ENCODE measurements at places on chromosomes 5 and 9. TPM values are rescaled to one million over a fixed set of nuclear protein-coding genes. Genes with fewer than 3 reads are reported as not detected.

GRCh38 chr9:83281306-83282255 lies 218.6 kb upstream of the RASEF start:
- no peak overlapping the region for H3K4me3 ChIP-seq
- no peaks in the 10 kb centered on the region for H3K4me1 ChIP-seq
- H3K27me3 ChIP-seq = no peaks in the 10 kb centered on the region
- no peak for DNase-seq
- no peak overlapping the region for H3K27ac ChIP-seq

GRCh38 chr5:153513156-153513555 lies 22.7 kb downstream of the GRIA1 start:
- no peaks in the 10 kb centered on the region for H3K36me3 ChIP-seq
- H3K27ac ChIP-seq = no peak overlapping the region

DNA sequence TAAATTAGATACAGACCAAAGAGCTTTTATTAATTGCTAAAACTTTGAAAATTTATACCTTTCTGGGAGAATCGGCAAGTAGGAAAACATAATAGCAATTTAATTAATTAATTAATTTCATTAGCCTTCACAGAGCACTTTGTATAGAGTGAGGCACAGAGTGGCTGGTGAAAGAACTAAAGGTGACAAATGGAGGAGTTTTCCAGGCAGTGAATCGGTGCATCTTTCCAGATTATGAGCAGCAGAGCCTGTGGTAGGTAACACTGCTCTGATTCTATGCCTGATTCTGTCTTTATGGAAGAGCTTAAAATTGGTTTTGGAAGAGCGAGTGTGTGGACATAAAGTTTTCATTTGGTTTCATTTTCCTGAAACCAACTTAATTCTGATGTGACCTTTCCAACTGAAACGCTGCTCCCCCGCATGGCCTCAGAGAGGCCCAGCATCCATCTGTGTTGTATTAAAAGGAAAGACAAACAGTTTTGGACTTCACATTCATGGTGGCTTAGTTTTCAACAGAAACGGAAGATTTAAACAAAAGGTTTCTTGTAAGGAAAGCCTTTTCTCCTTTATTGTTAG lies 188.9 kb upstream of the RPS23 start:
- H3K4me3 ChIP-seq = no peak overlapping the region
- no peaks in the 10 kb centered on the region for H3K4me1 ChIP-seq
- DNase-seq = no peak
- no peaks in the 10 kb centered on the region for H3K36me3 ChIP-seq

DNA sequence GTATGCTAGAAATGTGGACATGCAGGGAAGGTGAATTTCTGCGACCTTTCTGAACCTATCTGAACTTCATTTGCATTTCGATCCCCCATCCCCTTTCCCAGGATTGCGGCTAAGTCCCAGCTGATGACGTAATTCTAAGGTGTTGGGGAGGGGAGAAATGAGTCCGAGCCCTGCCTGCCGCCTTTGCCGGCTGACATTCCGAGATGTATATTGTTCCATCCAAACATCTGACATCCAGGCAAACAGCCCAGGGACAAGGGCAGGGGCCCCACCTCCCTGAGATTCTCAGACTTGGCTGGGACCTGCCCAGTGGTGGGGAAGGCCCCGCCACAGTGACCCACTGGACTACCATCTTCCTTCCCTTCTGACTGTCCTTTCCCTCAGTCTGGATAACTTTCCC lies 494.6 kb downstream of the ENC1 start:
- no peak for DNase-seq
- no peaks in the 10 kb centered on the region for H3K4me1 ChIP-seq
- H3K27ac ChIP-seq = no peak overlapping the region

- H3K4me3 ChIP-seq = no peak overlapping the region
- peak; percentile 66 for DNase-seq
- no peaks in the 10 kb centered on the region for H3K4me1 ChIP-seq
- H3K27me3 ChIP-seq = peaks cover 4% of the 10 kb centered on the region
- no peaks in the 10 kb centered on the region for H3K36me3 ChIP-seq
These were observed 23.1 kb upstream of the CNOT6 start for GRCh38 chr5:180470966-180471582.

- no peak overlapping the region for H3K4me3 ChIP-seq
- no peak overlapping the region for H3K27ac ChIP-seq
- H3K4me1 ChIP-seq = no peaks in the 10 kb centered on the region
- H3K27me3 ChIP-seq = peaks cover 2% of the 10 kb centered on the region
- DNase-seq = no peak
- H3K36me3 ChIP-seq = no peaks in the 10 kb centered on the region
These were observed 204.6 kb downstream of the PCSK1 start for GRCh38 chr5:96228408-96228807.

- no peaks in the 10 kb centered on the region for H3K4me1 ChIP-seq
- DNase-seq = peak; percentile 60
- H3K27me3 ChIP-seq = peaks cover 7% of the 10 kb centered on the region
- H3K36me3 ChIP-seq = no peaks in the 10 kb centered on the region
- H3K4me3 ChIP-seq = no peak within 1 kb of the TSS
- H3K27ac ChIP-seq = no peak within 1 kb of the TSS
These were observed at the start of gene NSG2 for GRCh38 chr5:174045470-174046025. NSG2 (plus strand) TSS chr5:174045706; CDS start chr5:174046756, 1,050 bp downstream.

DNA sequence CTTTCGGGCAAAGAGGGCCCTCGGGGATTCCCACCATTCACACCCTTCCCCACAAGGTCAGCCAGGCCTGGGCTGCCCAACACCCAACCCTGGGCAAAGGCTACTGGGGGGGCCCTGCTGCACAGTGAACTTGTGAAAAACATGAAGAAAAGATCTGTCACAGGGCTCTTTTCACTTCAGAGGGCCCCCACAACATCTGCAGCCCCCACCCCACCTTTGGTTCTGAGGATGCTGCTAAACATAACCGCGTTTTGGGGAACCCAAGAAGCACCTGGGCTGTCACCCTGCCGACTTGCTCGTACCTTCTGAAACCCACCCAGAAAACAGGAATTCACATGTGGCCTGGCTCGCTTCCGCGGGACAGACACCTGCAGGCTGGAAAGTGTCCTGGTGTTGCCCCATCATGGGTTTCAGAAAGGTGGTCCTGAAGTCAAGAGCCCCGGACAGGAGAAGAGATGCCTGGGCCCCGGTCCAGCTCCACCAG lies 29.3 kb downstream of the B4GALT1 start:
- no peaks in the 10 kb centered on the region for H3K27me3 ChIP-seq
- H3K4me1 ChIP-seq = peaks cover 70% of the 10 kb centered on the region
- peak overlapping the region; percentile 58 for H3K27ac ChIP-seq

DNA sequence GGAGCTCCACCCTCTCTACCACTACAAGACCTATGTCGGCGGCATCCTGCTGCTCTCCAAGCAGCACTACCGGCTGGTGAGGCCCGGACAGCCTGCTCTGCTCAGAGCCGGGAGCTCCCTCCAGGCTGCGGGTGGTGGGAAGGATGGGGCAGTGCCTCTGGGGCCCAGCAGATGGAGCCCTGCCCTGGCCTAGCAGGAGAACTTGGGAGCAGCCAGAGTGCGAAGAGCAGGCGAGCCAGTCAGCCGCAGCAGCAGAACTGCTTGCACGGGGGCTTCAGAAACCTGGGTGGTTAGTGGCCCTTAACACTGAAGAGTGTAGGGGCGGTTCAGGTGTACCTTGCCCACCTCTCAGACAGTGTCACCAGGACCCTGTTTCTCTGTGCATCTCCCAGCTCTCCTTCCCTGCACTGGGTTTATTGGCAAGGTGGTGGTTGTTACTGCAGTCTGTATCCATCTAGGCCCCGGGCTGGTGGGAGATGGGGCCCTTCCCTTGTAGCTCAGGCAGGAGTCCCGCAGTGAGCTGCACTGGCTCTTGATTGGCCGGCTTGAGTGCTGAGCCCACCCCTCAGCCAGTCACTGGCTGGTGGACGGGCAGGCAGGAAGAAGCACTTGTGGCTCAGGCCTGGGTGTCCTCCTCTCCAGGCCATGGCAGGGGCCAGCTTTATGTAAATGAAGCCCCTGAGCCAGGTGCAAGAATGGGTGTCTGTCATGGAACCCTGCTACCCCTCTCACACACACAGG lies 7.7 kb downstream of the B4GALT7 start:
- H3K4me1 ChIP-seq = peaks cover 4% of the 10 kb centered on the region
- peaks cover 2% of the 10 kb centered on the region for H3K36me3 ChIP-seq
- peak; percentile 71 for DNase-seq

DNA sequence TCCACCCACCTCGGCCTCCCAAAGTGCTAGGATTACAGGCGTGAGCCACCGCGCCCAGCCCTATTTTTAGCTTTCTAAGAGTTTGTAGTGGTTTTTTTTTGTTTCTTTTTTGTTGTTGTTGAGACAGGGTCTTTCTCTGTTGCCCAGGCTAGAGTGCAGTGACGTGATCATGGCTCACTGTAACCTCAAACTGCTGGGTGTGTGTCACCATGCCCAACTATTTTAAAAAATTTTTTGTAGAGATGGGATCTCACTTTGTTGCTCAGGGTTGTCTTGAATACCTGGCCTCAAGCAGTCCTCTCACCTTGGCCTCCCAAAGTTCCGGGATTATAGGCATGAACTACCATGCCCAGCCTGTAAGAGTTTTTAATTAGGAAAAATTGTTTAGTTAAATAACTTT lies 145.3 kb upstream of the SH3GL2 start:
- H3K27me3 ChIP-seq = no peaks in the 10 kb centered on the region
- no peaks in the 10 kb centered on the region for H3K4me1 ChIP-seq
- no peak overlapping the region for H3K27ac ChIP-seq
- H3K36me3 ChIP-seq = no peaks in the 10 kb centered on the region
- DNase-seq = no peak
- H3K4me3 ChIP-seq = no peak overlapping the region

IRX1 gene
- total RNA-seq = not detected

SARDH gene
- total RNA-seq = 3.0 TPM

INSYN2B gene
- total RNA-seq = not detected

PHF24 gene
- not detected for total RNA-seq

ANKRD18A gene
- total RNA-seq = 0.08 TPM

MAMDC4 gene
- total RNA-seq = 15.8 TPM

TMEM161B gene
- total RNA-seq = 22.7 TPM

DND1 gene
- 4.1 TPM for total RNA-seq
